ENCODE measurements at places on chromosomes 11 and 22.

GRCh38 chr11:114784216-114784615, 105.9 kb downstream of the NXPE2 start:
- DNase-seq, result no peak

- DNase-seq, result no peak
These were observed 379.1 kb downstream of the MN1 start for GRCh38 chr22:27422442-27422841.

GRCh38 chr11:76523147-76523546, 78.3 kb downstream of the EMSY start:
- no peak for DNase-seq

GRCh38 chr11:62612366-62613290, at the start of the genes EML3 and ROM1:
Gene EML3, minus strand, starts transcription at chr11:62612775. Its CDS starts 318 bp downstream, at chr11:62612457.
Gene ROM1, plus strand, starts transcription at chr11:62613257. Its CDS starts 25 bp downstream, at chr11:62613282.
- DNase-seq, result peak; percentile 91

DNA sequence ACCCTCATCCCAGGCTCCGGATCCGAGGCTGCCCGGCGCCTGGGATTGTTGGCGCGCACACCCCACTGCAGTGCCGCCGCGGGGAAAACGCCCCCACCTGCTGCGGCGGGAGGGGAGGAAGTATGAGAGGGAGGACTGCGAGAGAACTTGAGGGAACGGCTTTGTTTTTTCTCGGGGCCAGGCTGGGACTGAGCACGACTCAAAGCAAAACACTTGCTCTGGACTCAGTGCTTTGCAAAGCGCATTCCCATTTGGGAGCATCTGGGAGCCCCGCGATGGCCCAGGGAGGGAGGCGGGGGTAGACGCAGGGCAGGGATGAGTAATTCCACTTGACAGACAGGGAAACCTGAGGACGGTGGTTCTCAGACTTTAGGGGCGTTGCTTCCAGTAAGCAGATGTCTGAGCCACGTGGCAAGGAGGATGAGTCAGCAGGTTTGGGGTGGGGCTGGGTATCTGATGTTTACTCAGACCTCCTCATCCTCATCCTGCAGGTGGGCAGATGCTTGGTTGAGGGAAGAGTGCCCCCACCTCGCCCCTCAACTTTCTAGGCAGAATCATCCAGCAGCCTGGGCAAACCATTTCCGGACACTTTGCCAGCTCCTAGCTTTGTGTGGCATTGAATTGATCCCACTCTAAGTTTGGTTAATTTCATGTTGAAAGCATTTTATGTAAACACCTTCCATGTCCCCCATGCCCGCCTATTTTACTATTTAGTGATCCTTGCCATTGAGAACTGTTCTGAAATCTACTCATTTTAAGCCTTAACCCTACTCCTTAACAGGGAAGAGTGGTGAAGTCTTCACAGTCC, 1.5 kb downstream of the MIAT start:
- DNase-seq, result peak; percentile 67

- DNase-seq, result no peak
These were observed 20.8 kb downstream of the TAF1D start for GRCh38 chr11:93720522-93720921.

- DNase-seq, result no peak
These were observed 134.0 kb upstream of the TEAD1 start for GRCh38 chr11:12540075-12540680.

DNA sequence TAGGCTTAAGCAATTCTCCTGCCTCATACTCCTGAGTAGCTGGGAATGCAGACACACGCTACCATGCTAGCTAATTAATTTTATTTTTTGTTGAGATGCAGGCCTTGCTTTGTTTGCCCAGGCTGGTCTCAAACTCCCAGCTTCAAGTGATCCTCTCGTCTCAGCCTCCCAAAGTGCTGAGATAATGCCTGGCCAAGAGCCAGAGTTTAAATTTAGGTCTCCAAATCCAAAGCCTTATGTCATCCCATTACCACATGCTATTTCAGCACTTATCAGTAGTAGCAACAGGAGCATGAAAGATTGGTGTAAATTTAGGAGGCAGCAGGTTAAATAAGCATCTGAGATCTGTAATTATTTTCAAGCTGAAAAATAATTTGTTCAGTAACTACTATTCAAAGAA, 326.1 kb upstream of the ANO5 start:
- DNase-seq, result no peak

DNA sequence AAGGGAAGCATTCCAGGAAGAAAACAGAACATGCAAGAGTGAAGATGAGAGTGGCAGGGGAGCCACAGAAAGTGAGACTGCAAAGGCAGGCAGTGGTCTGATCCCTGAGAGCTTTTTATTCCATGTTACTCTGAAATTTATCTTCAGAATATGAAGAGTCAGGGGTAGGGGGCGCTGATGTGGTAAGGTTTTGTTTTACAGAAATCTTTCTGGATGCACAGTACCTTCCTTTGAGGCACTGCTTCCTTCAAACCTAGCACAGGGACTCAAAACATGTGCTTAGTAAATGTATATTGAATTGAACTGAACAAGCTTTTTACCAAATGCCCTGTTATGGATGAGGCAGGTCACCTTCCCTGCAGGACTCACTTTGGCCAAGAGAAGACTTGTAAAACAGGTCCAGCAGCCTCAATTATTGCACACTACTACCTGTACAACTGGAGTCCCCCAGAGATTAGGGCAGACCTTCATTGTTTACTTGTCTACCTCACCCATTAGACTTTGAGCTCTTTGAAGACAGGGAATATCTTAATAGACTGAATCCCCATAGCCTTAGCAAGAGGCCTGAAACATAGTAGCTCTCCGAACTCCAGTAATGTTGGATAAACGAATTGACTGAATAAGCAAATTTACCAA, 2.2 kb downstream of the PAK1 start:
- no peak for DNase-seq

DNA sequence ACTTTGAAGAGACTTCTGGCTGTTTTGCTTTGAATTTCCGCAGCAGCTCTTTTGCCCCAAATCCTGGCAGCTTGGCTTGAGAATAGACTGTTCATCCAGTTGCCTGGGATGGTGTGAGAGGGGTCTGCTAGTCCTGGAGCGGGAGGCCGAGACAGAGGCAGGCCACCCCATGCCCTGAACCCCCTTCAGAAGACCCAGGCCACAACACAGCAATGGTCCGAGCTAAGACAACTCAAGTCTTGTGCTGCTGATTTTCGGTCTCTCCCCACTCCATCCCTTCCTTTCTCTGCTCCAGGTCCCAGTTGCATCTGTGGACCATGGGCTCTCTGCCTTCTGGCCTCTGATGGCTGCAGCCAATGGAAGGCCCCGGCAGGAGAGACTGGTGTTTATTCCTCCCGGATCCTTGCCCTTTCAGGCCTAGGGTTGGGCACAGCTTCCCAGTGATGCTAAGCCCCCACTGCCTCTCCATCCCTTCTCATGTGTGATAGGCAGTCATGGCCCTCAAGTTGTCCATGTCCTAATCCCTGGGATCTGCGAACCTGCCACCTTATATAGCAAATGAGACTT, 31.9 kb upstream of the TP53I11 start:
- no peak for DNase-seq

- DNase-seq, result no peak
These were observed 48.0 kb downstream of the IGLL5 start for GRCh38 chr22:22935546-22936157.

DNA sequence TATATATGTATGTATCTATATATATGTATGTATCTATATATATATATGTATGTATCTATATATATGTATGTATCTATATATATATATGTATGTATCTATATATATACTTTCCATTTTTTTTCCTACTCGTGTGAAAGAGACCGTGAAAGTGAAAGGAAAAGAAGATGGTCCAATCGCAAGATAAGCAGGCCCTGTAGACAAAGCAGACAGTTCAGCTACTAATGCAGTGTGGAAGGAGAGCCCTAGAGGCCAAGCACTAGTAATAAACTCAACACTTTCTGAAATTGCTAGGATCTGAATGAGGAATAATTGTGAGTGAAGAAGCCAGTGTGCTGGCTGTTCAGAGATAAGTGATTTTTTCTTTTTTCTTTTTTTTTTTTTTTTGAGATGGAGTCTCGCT, 47.2 kb downstream of the MCHR1 start:
- DNase-seq, result no peak

DNA sequence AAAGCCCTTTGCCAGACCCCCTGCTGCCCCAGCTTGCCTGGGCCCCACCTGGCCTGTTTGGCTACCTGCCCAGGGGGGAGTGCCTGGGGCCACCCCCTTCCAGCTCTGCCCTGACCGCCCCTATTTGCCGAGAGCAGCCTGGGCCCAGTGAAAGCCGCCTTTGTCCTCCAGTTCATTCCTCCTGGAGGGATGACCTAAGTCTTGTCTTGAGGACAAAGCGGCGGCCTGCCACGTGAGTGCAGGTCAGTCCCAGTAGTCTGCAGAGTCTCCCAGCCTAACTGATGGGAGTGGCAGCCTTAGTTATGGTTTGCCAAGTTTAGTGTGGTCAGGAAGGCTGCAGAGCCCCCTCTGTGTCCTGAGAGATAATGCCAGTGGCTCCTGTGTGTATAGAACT, 115.9 kb upstream of the CRYBB3 start:
- DNase-seq, result no peak

GRCh38 chr22:42436404-42436803, 4.2 kb upstream of the NFAM1 start:
- no peak for DNase-seq

DNA sequence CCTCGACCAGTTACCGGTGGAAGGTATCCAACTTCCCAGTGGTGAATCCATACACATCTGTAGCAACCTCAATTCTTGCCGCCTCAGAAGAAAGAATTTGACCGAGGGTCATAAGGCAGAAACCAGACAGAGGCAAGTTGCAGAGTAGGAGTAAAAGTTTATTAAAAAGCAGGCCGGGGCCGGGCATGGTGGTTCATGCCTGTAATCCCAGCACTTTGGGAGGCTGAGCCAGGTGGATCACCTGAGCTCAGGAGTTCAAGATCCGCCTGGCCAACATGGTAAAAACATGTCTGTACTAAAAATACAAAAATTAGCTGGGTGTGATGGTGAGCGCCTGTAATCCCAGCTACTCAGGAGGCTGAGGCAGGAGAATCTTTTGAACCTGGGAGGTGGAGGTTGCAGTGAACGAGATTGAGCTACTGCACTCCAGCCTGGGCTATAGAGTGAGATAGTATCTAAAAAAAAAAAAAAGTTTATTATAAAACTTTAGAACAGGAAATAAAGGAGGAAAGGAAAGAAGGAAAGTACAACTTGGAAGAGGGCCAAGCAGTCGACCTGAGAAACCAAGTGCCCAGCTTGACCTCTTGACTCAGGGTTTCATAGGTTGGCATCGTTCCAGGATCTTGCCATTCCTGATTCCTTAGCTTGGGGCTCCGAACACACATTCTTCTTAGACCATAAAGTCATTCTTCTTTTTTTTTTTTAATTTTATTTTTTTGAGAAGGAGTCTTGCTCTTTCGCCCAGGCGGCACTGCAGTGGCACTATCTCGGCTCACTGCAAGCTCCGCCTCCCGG, 27.8 kb downstream of the RGL4 start:
- no peak for DNase-seq

GRCh38 chr11:35141571-35141971, 2.6 kb downstream of the CD44 start:
- no peak for DNase-seq

DNA sequence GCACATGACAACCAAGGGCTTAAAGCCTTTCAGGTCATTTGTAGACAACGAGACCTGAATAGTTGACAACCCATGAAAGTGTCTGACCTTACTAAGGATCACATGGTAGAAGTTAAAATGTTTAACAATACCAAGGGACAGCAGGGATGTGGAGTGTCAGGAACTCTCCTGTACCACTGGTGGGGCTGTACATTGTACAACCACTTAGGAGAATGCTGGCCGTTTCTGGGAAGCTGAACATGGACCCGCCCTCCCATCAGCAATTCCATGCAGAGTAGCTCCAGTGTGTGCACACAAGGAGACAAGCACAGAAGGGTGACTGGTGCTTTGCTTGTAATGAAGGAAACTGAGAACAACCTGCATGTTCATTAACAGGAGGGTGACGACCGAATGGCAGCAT, 162.9 kb downstream of the MPPED1 start:
- DNase-seq, result no peak

DNA sequence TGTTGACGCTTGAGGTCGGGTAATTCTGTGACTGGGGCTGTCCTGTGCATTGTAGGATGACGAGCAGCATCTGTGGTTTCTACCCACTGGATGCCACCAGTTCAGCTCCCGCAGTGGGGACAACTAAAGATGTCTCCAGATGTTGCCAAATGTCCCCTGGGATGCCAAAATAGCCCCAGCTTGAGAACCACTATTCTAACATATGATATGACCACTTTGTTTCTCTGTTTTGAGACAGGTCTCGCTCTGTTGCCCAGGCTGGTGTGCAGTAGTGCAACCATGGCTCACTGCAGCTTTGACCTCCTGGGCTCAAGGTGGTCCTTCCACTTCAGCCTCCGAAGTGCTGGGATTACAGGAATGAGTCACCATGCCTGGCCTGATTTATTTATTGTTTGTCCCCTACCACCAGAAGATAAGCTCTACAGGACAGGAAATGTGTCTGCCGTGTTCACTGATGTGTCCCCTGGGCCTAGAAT, 4.4 kb upstream of the MEN1 start:
- DNase-seq, result no peak

DNA sequence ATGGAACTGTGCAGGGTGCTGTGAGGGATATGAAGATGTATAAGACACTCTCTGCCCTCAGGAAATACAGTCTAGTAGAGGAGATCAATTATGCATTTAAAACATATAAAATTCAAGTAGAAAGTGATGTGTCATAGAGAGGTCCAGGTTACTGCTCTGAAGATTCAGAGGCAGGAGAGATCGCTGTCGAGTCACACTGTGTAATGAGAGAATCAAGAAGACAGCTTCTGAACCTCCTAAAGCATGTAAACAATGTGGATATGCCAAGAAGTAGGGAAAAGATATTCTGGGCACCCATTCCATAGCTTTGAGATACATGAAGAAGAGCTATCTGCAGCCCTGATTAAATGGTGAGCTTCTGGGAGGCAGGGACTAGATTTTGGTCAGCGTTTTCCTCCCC, 16.7 kb downstream of the SSH3 start:
- no peak for DNase-seq
